ENCODE measurements at places on chromosomes 13 and 19.

DNA sequence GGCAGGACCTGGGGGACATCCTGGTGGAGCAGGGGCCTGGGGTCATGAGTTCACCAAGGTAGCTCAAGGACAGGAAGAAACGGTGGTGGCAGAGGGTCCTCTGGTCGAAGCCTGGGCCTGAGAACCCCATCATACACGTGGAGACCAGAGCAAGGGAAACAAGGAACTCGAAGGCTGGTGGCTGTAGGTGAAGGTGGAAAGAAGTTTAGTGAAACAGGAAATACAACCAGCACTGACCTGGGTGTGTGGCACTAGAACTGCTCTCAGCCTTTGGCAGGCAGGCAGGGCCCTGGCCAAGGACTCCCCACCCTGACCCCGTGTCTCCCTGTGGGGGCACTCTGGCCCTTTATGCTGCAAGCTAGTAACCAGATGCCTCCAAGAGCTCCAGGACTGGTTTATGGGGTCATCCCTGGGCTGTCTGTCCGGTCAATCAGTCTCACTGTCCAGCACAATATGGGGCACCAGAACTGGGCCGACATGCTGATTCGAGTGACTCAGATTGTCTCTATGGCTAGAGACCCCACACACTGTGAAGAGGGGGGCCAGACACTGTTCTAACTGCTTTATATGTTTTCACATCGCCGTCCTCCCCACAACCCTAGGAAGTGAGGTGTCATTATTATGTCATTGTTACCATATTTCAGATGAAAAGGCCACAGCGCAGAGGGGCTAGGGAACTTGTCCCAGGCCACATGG is 3.8 kb downstream of the COX6B2 start:
- no peaks in the 10 kb centered on the region for H3K36me3 ChIP-seq
- H3K27ac ChIP-seq = no peak overlapping the region
- H3K4me1 ChIP-seq = peaks cover 31% of the 10 kb centered on the region

- H3K4me3 ChIP-seq = peak overlapping the region; percentile 56
- H3K36me3 ChIP-seq = no peaks in the 10 kb centered on the region
- H3K27ac ChIP-seq = no peak overlapping the region
- no peaks in the 10 kb centered on the region for H3K4me1 ChIP-seq
- H3K27me3 ChIP-seq = peaks cover 50% of the 10 kb centered on the region
Measured at GRCh38 chr19:6476155-6476895, 5.3 kb downstream of the DENND1C start.

- H3K4me1 ChIP-seq = no peaks in the 10 kb centered on the region
- H3K27ac ChIP-seq = peak overlapping the region; percentile 7
- DNase-seq = no peak
- H3K36me3 ChIP-seq = peaks cover 1% of the 10 kb centered on the region
- no peak overlapping the region for H3K4me3 ChIP-seq
Measured at GRCh38 chr13:76854894-76855293, 31.3 kb downstream of the KCTD12 start.

DNA sequence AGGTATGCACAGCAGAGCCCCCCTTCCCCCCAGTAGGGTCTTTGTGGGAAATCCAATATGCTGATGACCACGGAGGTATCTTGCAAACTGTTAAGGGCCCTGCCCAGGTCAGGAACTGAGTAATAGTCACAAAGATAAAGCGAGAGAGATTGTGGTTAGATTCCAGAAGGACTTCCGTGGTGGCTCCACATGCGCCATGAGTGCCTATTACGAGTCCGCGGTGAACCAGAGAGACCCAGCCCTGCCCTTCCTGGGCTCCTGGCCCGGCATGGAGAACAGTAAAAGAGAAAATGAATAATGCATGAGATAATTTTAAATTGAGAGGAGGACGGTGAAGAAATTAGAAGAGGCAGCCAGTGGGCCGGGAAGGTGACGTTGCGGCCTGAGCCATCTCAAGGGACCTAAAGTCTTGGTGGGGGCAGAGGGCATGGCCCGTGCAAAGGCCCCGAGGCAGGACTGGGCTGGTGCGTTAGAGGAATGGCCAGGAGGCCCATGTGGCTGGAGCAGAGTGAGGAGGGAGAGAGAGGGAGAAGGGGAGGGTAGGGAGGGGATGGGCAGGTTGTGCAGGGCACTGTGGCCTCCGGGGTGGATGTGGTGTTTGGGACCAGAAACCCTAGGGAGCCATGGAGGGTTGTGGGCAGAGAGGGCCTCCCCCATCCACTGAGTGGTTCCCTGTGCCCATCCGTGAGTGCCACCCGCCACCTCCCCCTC is 46.6 kb upstream of the NFIC start:
- H3K36me3 ChIP-seq = no peaks in the 10 kb centered on the region
- H3K27me3 ChIP-seq = peaks cover 18% of the 10 kb centered on the region
- no peak overlapping the region for H3K27ac ChIP-seq
- DNase-seq = no peak

DNA sequence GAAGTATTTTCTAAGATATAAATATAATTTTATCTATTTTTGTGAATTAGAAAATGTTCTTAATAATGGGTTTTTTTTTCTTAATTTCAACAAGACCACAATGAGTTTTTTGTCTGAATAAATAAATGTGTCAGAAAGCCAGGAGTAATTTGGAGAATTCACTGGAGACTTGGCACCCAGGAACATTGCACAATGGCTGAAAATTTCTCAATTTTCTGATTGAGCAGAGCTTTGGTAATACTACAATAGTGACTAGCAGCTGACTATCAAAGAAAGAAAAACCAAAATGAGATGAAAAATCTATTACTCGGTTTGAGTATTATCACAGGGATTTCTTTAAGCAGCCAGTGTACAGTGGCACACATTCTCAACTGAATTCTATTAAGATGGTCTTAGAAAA is 394.4 kb upstream of the PCDH20 start:
- H3K4me3 ChIP-seq = no peak overlapping the region
- no peaks in the 10 kb centered on the region for H3K27me3 ChIP-seq
- H3K36me3 ChIP-seq = no peaks in the 10 kb centered on the region
- DNase-seq = no peak

- no peaks in the 10 kb centered on the region for H3K27me3 ChIP-seq
- H3K36me3 ChIP-seq = no peaks in the 10 kb centered on the region
- no peak for DNase-seq
- H3K27ac ChIP-seq = no peak overlapping the region
Measured at GRCh38 chr13:43157796-43158195, 134.4 kb downstream of the DNAJC15 start.

GRCh38 chr13:105336706-105337576 is 1198.5 kb downstream of the EFNB2 start:
- no peak overlapping the region for H3K27ac ChIP-seq
- H3K36me3 ChIP-seq = peaks cover 2% of the 10 kb centered on the region
- H3K4me3 ChIP-seq = no peak overlapping the region
- H3K4me1 ChIP-seq = peaks cover 28% of the 10 kb centered on the region

DNA sequence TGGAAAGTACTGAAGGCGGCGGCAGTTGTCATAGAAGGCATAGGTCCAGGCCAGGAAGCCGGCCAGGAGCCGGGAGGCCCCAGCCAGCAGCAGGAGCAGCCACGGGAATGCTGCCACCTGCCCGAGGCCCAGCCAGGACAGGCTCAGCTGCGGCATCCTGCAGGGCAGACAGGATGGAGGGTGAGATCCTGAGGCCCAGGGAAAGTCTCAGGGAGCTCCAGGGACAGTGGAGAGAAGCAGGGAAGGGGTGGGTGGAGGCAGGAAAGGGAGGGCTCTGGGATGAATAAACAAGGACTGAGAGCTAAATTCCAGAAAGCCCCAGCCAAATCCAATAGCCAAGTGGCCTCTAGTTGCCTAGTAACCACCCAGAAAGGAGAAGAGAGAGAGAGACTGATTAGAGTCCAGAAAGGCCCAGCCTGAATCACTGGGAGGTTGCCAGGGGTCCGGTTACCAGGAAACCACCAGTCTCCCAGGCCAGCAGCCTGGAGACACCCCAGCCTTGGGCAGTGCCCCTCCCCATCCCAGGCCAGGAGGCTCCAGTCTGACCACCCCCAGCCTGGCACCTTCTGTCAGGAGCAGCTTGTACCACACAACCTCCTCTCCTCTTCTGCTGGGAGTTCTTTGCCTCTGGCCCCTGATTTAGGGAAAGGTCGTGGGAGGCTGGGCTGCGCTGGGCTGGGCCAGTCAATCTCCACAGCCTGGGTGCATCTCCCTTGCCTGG is 7.5 kb upstream of the OR10H5 start:
- no peak overlapping the region for H3K4me3 ChIP-seq
- H3K4me1 ChIP-seq = no peaks in the 10 kb centered on the region
- no peaks in the 10 kb centered on the region for H3K36me3 ChIP-seq
- DNase-seq = no peak

DNA sequence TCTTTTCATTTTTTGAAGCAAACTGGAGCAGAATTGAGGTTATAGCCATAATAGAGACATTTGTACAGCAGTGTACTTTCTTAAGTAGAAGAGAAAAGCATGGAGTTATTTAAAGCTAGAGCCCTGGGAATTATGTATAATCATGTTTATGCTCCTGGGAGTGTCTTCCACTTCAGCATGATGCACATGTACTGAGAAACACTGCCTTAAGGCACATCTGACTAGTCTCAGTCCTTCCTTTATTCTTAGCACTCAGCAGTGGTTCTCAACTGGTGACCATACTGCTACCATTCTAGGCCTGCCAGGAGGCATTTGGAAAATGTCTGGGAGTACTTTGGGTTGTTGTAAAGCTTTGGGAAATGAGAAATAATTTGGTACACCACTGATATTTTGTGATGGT is 45.8 kb downstream of the VWA8 start:
- no peak for DNase-seq
- H3K36me3 ChIP-seq = no peaks in the 10 kb centered on the region
- no peaks in the 10 kb centered on the region for H3K27me3 ChIP-seq
- no peak overlapping the region for H3K27ac ChIP-seq
- peaks cover 21% of the 10 kb centered on the region for H3K4me1 ChIP-seq

DNA sequence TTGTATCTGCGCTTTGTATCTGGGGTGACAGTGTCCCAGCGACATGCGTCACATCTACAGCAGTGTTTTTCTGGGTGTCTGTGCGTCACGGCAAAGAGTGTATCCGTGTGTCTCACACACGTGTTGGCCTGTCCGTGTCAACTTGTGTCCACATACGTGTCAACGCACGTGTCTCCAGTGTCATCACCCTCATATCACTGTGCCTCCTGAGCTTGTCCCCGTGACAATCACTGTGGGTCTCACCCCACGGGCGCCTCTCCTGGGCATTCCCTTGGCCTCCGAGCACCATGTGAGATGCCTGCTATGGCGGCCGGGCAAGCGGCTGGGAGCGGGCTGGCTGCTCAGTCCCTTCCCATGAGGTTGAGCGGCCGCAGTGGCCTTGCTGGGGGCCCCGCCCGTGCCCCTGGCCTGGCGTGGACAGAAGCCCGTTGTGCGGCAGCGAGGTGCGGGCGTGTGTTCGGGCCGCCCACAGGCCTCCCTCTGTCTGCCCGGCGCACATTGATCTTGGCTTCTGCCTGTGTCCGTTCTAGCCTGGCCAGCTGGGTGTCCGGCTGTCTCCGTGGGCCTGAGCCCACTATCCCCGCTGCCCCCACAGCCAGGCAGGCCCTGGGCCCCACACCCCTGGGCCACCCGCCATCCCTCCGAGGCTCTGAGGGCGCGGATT is 6.4 kb downstream of the NFIX start:
- no peak for DNase-seq
- peaks cover 25% of the 10 kb centered on the region for H3K36me3 ChIP-seq
- H3K27me3 ChIP-seq = peaks cover 88% of the 10 kb centered on the region
- peaks cover 12% of the 10 kb centered on the region for H3K4me1 ChIP-seq
- no peak overlapping the region for H3K27ac ChIP-seq
- no peak overlapping the region for H3K4me3 ChIP-seq

- H3K27ac ChIP-seq = no peak overlapping the region
- H3K4me3 ChIP-seq = no peak overlapping the region
- peaks cover 22% of the 10 kb centered on the region for H3K4me1 ChIP-seq
- no peaks in the 10 kb centered on the region for H3K27me3 ChIP-seq
- DNase-seq = no peak
Measured at GRCh38 chr19:46818812-46819211, 30.4 kb upstream of the SLC1A5 start.

DNA sequence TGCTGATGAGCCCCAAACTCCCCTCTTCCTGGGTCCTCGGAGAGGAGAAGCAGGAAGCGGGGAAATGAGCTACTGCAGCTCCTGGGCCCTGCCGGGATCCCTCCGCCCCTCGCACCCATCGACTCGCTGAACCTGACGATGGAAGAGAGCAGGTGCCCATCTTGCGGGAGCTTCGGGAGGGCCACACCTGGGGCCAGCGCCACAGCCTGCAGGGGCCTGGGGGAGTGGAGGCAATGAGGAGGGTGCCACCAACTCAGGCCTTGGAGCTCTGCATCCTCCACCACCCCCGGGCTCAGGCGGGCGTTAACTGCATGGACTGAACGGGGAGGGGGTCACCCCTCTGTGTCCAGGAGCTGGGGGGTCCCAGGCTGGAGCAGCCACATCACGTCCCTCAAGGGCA is 8.3 kb downstream of the TCF3 start:
- H3K36me3 ChIP-seq = peaks cover 19% of the 10 kb centered on the region
- no peaks in the 10 kb centered on the region for H3K4me1 ChIP-seq
- no peak for DNase-seq
- no peaks in the 10 kb centered on the region for H3K27me3 ChIP-seq
- no peak overlapping the region for H3K4me3 ChIP-seq
- no peak overlapping the region for H3K27ac ChIP-seq

- peaks cover 36% of the 10 kb centered on the region for H3K27me3 ChIP-seq
- H3K36me3 ChIP-seq = peaks cover 2% of the 10 kb centered on the region
- peaks cover 19% of the 10 kb centered on the region for H3K4me1 ChIP-seq
- H3K4me3 ChIP-seq = no peak overlapping the region
- H3K27ac ChIP-seq = peak overlapping the region; percentile 61
- DNase-seq = no peak
Measured at GRCh38 chr19:45473367-45473681, 5.5 kb downstream of the FOSB start.

DNA sequence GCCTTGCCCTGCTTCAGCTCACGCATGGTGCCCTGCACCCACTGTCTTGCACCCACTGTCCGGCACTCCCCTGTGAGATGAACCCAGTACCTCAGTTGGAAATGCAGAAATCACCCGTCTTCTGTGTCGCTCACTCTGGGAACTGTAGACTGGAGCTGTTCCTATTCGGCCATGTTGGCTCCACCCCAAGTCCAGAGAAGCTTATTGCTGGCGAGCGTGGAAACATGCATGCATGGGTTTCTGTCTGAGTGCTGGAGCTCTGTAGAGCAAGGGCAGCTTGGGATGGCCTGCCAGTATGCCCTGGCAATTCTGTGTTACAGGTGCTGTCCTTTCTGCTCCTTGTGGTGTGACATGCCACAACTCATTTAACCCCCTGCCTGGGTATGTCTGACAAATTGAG is 152.8 kb downstream of the SHISA2 start:
- H3K4me1 ChIP-seq = peaks cover 19% of the 10 kb centered on the region
- H3K27me3 ChIP-seq = no peaks in the 10 kb centered on the region
- H3K4me3 ChIP-seq = no peak overlapping the region

GRCh38 chr19:30271816-30272215 is 100.4 kb upstream of the ZNF536 start:
- H3K4me3 ChIP-seq = no peak overlapping the region
- H3K27me3 ChIP-seq = peaks cover 38% of the 10 kb centered on the region
- H3K36me3 ChIP-seq = peaks cover 3% of the 10 kb centered on the region
- peaks cover 2% of the 10 kb centered on the region for H3K4me1 ChIP-seq

Measured in mesothelial cell of epicardium (in vitro differentiated cells).